Stimulated activated CD8-positive, alpha-beta memory T cell treated with anti-CD3 and anti-CD28 coated beads, Interleukin-2, amount 100 ng/mL, for 1 hour (primary cell): ENCODE measurements at places on chromosomes 1 and 21.

- DNase-seq = no peak
Observed at GRCh38 chr1:42177541-42177981, 13.0 kb upstream of the GUCA2A start.

DNA sequence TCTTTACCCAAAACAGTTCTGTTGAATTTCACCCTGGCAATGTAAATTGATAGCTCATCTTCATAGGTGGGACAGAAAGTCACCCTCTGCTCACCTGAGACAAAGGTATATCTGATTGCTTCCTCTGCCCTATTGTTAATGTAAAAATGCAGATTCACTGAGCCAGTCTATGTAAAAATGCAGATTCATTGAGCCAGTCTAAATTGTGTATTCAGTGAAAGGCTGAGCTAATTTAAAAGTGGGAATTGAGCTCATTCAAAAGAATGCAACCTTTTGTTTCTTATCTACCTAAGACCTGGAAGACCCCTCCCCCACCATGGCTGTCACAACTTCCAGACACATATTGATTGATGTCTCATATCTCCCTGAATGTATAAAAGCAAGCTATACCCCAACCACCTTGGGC lies 4.8 kb upstream of the MYSM1 start:
- no peak for DNase-seq

GRCh38 chr1:53896635-53897229 lies 2.7 kb downstream of the DIO1 start:
- no peak for DNase-seq

DNA sequence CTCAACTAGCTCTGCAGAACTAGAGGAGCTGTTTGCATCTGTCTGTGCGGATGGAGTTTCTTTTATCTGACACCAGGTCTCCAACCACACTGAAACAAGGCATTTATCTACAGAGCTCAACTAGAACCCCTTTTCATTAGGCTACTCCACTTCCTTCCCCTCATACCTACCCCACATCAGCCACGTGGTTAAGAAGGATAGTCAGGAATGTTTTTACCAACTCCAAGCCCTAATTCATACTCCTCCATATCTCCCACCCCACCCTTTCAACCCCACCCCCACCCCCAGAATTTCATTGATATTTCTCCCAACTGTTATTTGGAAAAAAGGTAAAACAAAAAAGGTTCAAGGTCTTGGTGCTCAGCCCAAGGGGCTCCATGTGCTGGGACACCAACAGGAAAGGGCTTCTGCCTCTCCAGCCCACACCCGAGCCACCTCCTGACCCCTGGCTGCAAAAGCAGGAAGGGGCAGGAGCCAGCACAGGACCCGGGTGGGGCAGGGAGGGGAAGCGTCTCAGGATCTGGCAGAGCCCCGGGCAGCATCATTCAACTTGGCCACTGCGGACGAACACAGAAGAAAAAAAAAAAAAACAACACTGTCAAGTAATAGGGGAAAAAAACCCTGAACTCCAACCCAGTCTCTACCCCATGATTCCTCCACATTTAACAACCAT lies 7.0 kb downstream of the ENSA start:
- no peak for DNase-seq
